ENCODE measurements at places on chromosomes 4 and X. TPM values are rescaled to one million over a fixed set of nuclear protein-coding genes. Genes with fewer than 3 reads are reported as not detected.
A peak's percentile ranks its signal among the peaks of the same experiment; 100 is the strongest.

DNA sequence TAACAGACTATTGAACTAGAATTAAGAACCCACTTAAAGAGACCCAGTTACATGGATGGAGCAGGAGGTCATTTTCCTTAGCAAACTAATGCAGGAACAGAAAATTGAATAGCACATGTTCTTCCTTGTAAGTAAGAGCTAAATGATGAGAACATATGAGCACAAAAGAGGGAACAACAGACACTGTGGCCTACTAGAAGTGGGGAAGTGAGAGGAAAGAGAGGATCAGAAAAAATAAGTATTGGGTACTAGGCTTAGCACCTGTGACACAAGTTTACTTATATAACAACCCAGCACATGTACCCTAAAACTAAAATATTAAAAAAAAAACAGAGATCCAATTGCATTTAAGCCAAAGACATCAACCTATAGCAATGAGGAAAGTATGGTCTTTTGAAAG, 26.2 kb downstream of the ARAP2 start:
- no peaks in the 10 kb centered on the region for H3K27me3 ChIP-seq
- no peaks in the 10 kb centered on the region for H3K4me1 ChIP-seq
- H3K36me3 ChIP-seq: no peaks in the 10 kb centered on the region
- DNase-seq: no peak

DNA sequence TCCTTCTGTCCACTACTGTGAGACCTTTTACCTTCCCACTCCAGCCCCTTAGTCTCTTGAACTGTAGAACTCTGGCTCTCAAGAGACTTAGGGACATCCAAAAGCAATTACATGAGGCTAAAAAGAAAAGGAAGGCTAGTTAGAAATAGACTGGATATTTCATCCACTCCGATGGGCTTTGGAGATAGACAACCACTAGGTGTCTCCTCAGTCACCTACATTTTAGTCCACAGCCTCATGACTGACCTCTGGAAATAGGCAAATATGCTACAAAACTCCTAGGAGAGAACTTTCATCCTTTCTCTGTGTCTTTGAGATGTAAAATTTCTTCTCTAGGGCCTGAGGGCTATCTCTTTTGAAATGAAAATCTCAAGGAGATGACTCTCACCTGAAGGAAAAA, 45.1 kb upstream of the LAMP2 start:
- H3K4me3 ChIP-seq: no peak overlapping the region
- no peaks in the 10 kb centered on the region for H3K27me3 ChIP-seq
- H3K36me3 ChIP-seq: no peaks in the 10 kb centered on the region
- DNase-seq: peak; percentile 8
- H3K27ac ChIP-seq: no peak overlapping the region

GRCh38 chr4:136495076-136495475, 1037.2 kb downstream of the PCDH18 start:
- H3K4me3 ChIP-seq: no peak overlapping the region
- H3K27ac ChIP-seq: no peak overlapping the region
- H3K27me3 ChIP-seq: no peaks in the 10 kb centered on the region

- H3K27ac ChIP-seq: no peak overlapping the region
- H3K4me1 ChIP-seq: no peaks in the 10 kb centered on the region
- H3K27me3 ChIP-seq: no peaks in the 10 kb centered on the region
These were observed 547.0 kb upstream of the POU3F4 start for GRCh38 chrX:82961129-82961528.

DNA sequence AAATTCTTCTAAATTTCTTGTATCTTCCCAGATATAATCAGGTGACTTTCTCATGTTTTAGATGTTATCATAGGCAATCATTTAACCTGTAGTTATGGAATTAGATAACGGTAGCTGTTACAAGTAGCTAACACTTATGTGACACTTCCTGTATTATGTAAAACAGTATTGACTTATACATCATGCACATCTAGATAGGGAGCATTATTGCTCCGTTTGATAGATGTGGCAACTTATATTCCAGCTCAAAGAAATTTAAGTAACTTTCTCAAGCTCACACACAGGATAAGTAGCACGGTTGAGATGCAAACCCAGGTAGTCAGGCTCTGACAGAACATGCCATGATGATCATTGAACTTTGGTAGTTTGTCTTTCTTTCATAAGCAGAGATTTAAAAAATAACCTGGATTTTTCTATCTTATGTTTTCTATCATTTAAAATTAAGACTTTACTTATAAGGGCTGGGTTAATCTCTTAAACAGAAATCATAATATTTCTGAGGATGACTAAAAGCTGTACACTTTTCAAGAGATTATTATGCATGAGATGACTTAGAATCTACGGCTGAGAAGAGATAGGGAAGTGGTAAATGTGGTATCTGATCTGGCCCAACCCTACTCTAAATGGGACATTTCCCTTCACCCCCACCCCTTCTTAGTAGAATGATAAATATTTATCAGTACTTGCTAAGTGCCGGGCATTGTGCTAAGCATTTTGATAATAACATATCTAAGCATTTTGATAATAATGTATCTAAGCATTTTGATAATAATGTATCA, 69.1 kb upstream of the HPGD start:
- H3K4me1 ChIP-seq: no peaks in the 10 kb centered on the region
- no peaks in the 10 kb centered on the region for H3K36me3 ChIP-seq
- H3K27ac ChIP-seq: no peak overlapping the region
- H3K4me3 ChIP-seq: no peak overlapping the region
- DNase-seq: no peak

DNA sequence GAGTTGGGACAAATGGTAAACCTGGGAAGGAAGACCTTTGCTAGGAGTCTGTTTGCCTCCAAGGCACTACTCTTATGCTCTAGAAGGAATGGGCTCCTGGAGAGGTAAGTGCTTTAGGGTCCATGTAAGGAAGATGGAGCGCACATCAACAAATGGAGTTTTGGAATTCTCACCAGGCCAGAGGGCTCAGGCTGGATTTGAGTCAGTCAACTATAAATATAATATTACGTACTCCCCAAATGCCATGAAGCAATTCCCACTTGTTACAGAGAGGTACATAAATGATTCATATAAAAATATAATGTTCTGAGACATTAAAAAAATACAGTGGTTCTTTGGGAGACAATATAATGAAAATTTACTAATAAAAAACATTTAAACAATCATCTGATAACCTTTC, 1.6 kb upstream of the SLC9B1 start:
- H3K27me3 ChIP-seq: no peaks in the 10 kb centered on the region
- no peak overlapping the region for H3K27ac ChIP-seq
- no peaks in the 10 kb centered on the region for H3K4me1 ChIP-seq
- no peak for DNase-seq
- H3K36me3 ChIP-seq: no peaks in the 10 kb centered on the region
- no peak overlapping the region for H3K4me3 ChIP-seq

- H3K36me3 ChIP-seq: no peaks in the 10 kb centered on the region
- no peaks in the 10 kb centered on the region for H3K27me3 ChIP-seq
- H3K27ac ChIP-seq: no peak overlapping the region
- DNase-seq: no peak
These were observed 26.4 kb upstream of the CLCN4 start for GRCh38 chrX:10130354-10130753.

DNA sequence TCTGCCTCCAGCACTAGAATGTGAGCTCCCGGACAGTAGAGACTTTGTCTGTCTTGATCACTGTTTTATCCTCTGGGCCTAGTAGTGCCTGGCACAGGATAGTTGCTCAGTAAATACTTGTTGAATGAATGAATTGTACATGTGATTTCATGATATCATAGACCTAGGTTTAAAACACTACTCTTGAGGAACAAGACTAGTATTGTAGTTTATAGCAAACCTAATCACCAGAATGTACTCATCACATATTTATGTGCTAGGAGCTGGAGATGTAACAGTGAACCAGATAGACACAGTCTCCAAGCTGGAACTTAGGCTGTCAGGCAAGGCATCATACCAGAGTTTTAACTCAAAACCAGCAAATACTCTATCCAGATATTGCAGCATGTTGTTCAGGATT, 23.5 kb downstream of the GAB3 start:
- no peaks in the 10 kb centered on the region for H3K36me3 ChIP-seq
- no peak overlapping the region for H3K4me3 ChIP-seq
- no peak overlapping the region for H3K27ac ChIP-seq
- no peaks in the 10 kb centered on the region for H3K4me1 ChIP-seq
- H3K27me3 ChIP-seq: no peaks in the 10 kb centered on the region
- DNase-seq: no peak

DNA sequence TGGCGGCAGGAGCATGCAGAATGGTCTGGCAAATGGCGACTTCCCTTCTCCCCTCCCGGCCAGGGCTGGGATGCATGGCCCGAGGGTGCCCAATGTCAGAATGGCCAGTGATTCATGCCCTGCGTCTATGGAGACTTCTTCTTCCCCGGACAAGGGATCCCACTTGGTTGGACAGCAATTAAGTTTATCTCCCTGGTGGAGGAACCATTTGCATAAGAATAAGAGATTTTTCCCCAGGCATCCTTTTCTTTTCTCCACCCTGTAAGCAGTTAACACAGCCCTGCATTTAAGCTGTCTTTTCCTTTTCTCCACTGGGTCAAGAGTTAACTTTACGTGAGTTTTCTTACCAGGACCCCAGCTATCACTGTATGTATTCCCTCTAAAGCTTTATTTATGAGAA, 856.6 kb downstream of the GLUD2 start:
- peaks cover 6% of the 10 kb centered on the region for H3K4me1 ChIP-seq
- H3K27ac ChIP-seq: peak overlapping the region; percentile 29
- no peaks in the 10 kb centered on the region for H3K27me3 ChIP-seq

The MUC7 gene
- not detected for total RNA-seq

DNA sequence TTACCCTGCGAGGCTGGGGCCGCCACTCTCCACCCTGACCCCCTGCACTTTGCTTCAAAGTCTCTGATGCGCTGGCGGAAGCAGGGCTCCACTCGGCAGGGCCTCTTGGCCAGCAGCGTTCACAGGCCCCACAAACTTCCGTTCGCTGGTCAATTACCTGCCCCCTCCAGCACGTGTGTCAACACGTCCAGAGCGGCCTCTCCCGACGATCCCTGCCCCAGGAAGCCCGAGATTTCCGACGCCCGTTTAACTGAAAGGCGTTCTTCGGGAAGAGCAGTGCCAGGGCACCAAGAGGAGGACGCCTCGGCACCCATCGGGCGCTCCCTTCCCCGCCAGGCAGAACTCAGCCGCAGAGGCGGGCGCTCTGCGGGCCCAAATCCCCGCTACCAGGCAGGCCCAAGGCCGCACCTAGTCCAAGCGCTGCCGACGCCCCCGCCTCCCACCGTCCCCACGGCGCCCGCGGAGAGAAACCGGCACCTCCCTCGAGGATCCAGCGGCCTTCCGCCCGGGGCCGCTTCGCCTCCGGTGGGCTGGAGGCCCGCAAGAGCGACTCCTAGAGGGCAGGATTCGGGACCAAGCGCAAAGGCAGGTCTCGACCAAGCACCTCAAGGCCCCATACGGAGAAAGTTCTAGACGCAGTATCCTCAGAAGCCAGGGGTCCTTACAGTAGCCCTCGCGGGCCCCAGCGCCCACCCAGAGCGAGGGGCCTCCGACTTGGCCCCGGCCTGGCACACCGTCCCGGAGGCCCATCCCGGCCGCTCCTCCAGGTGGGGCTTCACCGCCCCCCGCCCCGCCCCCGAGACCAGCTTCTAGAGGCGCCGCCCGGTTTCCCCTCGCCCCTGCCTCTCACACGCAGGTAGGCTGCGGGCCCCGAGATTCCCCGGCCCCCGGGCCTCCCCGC, 586 bp downstream of the BCAP31 start:
- peaks cover 3% of the 10 kb centered on the region for H3K36me3 ChIP-seq
- peak overlapping the region; percentile 69 for H3K27ac ChIP-seq
- peak overlapping the region; percentile 73 for H3K4me3 ChIP-seq
- DNase-seq: peak; percentile 70

All from neural progenitor cell (in vitro differentiated cells).